ENCODE measurements at places on chromosomes 2 and 18.
A peak's percentile ranks its signal among the peaks of the same experiment; 100 is the strongest.

DNA sequence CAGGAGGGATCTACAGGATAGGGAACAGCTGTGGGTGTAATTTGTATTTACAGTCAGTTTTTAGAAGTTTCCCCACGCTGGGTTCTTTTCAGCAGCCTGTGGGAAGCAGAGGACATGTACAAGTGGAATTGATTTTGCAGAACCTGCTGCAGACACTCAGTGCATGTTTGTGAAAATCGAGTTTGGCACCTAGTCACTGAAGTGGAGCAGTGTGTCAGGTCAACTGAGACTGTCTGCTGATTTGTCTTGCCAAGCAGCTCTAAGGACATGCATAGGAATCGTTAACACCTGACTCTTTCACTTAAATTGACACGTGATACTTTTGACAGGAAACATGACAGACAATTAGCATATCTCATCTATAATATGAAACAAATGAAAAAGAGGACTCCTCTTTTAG lies 416.6 kb downstream of the TMX3 start:
- DNase-seq: no peak

GRCh38 chr2:210546424-210547208 lies 9.8 kb upstream of the CPS1 start:
- no peak for DNase-seq

- no peak for DNase-seq
Measured at GRCh38 chr2:96756788-96757476, 3.8 kb upstream of the CNNM4 start.

DNA sequence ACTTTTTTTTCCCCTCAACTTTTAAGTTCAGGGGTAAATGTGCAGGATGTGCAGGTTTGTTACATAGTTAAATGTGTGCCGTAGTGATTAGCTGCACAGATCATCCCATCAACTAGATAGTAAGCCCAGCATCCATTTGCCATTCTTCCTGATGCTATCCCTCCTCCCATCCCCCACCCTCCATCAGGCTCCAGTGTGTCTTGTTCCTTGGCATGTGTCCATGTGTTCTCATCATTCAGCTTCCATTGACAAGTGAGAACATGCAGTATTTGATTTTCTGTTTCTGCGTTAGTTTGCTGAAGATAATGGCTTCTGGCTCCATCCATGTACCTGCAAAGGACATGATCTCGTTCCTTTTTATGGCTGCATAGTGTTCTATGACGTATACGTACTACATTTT lies 47.2 kb upstream of the STON1 start:
- DNase-seq: no peak

DNA sequence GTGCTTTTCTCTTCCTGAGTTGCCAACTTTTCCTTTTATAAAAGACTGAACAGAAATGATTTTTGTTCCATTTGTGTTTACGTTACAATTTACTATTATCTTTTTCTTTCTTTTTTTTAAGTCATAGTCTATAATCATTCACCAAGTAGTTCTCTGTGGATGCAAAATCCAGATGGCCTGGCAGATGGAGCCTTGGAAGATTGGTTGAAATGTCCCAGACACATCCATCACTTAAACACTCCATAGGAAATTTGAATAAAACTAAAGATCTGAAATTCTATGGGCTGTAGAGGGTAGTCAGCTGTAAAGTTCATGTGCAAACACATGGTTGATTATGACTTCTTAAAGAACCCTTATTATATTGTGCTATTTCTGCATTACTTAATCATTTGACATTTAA lies 164.8 kb upstream of the DOCK10 start:
- no peak for DNase-seq

- DNase-seq: no peak
Measured at GRCh38 chr2:45964906-45965305, 313.4 kb downstream of the PRKCE start.

- no peak for DNase-seq
Measured at GRCh38 chr2:96961210-96961950, 25.0 kb downstream of the FAM178B start.

DNA sequence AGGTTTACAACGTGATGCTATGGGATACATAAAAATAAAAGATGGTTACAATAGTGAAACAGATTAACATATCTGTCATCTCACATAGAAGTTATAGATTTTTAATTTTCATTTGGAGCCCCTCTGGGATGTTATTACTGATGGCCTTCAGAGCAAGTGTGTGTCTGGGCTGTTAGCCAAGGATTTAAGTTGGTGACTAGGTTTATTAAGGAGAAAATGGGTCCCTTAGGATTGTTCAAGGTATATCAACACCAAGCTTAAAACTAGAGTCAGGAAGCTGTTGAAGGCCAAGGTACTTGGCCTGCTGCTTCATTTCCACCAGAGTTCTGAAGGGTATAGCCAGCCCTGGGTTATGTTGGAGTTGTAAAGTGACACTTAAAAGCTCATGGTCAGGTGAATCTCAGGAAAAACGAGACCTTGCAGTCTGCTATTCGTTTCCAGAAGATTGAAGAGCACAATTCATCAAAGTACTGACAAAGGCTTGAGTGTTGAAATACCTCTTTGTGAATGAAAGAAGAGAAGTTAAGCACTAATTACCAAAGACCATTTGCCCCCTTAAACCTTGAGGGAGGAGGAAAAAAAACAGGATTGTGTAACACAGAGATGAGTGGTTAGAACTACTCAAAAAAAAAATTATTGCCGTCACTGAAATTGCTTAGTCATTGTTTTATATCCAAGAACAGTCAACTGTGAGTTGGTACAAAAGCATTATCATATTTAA lies 48.4 kb downstream of the MAP2 start:
- DNase-seq: no peak

DNA sequence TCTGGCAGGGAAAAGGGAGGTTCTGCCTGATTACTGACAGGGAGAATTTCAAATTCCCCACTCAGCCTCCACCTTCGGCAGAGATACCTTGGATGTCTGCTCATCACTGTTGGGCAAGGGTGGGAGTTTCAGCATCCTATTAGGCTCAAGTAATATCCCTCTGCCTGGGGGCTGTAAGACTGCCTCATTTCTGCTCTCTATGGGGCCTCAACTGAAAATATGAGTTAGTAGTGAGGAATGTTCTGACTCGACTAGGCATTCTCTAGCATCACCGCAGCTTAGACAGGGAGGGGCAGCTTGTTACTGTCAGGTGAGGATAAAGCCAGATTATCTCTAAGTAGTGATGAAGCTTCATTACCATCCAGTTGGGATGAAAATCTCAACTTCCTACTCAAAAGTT lies 87.7 kb upstream of the LRP1B start:
- DNase-seq: no peak

DNA sequence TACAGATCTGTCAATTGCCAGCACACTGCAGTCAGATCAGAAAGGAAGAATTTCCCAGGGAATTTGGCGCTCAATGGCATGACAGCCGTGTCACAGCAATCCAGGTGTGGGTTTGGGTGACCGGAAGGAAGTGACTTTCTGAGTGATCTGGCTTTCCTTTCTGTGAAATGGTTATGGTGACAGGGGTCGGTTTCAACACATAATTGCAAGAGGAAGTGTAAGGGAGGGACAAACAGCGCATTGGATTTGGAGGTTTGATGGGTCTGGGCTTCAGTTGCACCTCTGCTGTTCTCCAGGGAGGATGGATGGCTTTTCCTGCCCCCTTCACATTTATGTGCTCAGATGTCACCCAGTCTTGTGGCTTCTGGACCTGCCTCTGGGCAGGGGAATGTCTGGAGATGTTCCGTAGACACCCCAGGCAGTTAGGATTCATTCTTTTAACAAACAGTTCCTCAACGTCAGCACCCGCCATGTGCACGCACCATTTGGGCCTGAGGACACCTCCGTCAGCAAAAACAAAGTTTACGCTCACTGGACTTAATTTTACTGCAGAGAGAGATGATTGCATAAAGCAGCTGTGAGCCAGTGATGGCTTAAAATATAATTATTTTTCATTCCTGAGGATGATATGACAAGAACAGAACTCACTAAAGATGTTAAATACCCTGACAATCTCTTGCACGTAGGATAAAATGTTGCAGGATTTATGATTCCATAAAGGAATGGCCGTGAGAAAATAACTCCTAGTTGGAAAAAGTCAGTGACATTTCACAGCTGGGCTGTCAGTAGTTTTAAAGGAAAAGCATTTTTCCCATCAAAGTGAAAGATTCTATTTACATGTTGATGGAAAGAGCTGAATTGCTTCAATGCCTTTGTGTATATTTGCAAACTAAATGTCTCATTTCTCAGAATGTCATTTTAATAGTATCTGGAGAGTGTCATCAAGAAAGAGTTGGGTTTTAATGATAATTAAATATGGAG lies 36.9 kb downstream of the MBP start:
- DNase-seq: no peak

DNA sequence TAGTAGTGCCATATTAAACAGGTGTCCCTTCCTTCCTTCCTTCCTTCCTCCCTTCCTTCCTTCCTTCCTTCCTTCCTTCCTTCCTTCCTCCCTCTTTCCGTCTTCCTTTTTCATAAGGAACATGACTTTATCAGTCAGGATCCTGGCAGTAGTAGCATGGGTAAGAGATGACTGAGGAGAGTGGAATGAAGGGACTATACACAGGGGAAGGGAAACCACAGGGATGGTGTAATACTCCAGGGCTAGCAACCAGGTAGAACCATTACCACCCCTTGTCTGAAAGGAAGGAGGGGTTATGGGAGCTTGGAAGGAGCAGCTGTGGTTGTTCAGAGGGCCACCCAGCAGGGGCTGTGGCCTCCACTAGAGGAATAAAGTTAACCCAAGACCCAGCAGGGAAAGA lies 23.2 kb upstream of the KDM3A start:
- DNase-seq: no peak

DNA sequence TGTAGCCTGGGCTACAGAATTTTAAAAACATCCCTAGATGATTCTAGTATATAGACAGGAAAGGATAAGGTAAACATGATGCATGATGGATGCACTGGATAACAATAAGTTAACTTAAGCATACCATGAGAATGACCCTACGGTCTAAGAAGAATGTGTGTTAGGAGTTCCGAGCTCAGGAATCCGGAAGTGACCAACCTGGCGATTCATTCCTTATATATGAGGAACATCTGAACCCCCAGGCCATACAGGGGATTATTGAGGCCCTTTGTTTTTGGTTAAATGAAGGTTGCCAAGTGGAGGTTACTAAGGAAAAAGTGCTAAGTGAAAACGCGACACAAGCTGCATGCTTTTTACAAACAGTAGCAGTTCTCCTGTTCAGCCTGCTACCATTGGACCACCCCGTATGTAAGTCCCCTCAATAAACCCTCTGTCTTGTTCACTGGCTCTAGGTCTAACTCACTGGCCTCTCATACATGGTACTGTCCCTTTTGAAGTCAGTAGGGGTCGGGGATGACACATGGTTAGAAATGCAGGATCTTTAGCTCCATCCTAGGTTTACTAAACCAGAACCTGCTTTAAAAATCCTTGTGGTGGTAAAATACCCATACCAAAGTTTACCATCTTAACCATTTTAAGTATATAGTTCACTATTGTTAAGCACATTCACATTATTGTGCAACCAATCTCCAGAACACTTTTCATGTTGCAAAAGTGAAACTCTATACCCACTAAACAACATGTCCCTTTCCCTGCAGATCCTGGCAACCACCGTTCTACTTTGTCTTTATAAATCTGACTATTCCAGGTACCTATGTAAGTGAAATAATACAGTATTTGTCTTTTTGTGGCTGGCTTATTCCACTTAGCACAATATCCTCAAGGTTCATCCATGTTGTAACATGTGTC lies 111.0 kb upstream of the MAP4K3 start:
- no peak for DNase-seq

DNA sequence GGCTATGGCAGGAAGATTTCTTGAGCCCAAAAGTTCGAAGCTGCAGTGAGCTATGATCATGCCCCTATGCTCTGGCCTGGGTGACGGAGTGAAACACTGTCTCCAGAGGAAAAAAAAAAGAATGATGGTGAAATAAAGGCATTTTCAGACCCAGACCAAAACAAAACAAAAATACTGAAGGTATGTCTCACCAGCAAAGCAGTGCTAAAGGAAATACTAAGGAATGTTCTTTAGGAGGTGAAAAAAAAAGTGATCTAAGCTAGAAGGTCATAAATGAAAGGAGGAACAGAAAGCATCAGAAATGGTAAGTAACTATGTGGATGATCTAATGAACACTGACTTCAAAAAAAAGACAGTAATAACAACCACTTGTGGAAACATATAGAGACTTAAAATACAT lies 18.7 kb downstream of the SS18 start:
- DNase-seq: no peak

GRCh38 chr2:165067643-165068486 lies 112.5 kb upstream of the SLC38A11 start:
- DNase-seq: peak; percentile 70

- DNase-seq: no peak
Measured at GRCh38 chr2:25194576-25195122, 26.3 kb upstream of the POMC start.

DNA sequence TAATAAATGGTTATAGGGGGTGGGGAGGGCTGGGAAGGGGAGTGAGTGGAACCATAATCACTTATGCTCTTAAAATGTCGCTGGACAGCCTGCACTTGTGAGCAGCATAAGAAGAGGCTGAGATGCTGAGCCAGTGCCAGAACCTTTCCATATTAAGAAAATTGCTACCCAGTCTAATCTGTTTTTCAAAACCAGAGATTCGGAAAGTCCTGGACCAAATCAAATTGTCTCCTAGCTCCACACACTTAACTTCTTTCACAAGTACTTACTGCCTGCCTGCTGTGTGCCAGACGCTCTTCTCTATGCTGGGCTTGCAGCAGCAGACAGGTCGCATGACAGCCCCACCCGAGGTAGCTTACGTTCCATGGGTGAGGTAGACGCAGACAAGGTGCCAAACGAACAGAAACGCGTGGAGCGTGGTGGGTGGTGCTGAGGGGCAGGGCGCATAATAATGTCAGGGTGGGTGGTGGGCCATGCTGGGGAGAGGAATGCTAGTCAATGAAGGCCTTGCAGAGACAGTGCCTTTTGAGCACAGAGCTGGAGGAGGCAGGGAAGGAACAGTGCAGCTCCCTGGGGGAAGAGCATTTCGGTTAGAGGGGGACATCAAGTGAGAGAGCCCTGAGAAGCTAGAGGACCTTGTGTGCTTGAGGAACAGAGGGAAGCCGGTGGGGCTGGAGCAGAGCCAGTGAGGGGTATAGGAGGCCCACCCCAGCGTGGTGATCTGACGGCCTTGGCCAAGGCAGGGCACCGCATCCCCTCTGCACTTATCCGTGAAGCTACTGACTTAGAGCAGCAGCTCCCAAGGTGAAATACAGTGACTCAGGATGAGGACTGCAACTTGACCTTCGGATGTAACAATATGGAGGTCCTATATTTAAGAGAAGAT lies 123.5 kb upstream of the DAPL1 start:
- DNase-seq: no peak

DNA sequence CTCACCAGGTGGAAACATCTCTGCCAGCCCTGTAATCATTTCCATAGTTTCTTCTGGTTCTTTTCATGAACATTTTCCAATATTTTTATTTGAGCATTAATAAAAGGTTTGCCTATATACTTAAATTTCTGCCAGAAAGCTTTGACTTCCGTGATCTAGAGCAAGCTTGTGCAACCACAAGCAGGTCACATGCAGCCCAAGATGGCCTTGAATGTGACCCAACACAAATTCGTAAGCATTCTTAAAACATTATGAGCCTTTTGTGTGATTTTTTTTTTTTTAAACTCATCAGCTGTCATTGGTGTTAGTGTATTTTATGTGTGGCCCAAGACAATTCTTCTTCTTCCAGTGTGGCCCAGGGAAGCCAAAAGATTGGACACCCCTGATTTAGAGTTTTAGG lies 51.6 kb downstream of the NEDD4L start:
- DNase-seq: no peak

GRCh38 chr2:16537347-16537746 lies 128.3 kb downstream of the CYRIA start:
- DNase-seq: no peak

Measured in left forelimb (tissue), 1 donor.